ENCODE measurements at places on chromosomes 16 and 17.
A peak's percentile ranks its signal among the peaks of the same experiment; 100 is the strongest.

DNA sequence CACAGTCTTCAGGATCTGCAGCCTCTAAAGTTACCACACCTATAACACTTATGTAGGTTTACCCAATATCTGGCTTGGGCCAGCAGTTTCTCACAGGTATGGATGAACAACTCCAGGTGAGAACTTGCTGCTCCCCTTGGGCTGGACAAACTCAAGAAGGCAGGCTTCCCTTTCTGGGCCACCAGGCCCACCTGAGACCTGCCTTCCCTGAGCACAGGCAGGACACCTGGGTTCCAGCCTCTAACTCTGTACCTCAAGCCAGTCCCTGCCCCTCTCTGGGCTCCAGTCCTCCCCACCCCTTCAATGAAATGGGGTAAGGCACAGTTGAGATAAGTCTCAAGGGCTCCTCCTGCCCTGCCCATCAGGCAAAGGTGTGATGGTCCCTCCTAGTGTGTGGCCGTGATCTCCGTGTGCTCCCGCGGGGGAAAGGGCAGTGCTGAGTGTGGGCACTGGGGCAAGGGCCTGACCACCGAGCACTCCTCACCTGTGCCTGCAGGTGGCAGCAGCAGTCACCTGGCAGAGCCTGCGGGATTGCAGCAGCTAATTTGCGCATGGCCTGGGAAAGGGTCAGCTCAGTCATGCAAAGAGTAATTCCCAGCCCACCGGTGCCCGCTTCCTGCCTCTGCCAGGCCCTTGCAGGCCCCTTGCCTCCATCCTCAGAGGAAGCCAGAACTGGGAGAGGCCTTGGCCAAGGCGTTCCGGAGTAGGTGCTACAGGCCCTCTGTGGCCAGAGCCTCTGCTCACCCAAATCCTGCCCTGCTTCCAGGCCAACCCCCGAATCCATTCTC is 28.2 kb upstream of the ADGRG1 start:
- DNase-seq = no peak

- DNase-seq = no peak
These were observed 1134.1 kb downstream of the CDH8 start for GRCh38 chr16:60902114-60902513.

DNA sequence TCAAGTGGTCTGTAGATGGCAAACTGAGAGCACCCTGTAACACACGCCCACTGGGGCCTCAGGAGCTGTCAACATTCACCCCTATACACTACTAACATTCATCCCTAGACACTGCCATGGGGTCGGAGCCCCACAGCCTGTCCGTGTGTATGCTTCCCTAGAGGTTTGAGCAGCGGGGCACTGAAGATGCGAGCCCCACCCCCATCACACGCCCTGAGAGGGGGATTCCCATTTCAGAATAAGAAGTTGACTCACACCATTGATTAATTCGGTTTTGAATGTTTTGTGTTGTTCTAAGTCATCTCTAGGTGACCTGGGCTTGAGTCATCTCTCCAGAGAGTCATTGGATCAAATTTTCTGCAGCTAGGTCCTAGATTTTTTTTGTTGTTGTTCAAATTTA is 37.3 kb upstream of the MMD start:
- DNase-seq = peak; percentile 2

DNA sequence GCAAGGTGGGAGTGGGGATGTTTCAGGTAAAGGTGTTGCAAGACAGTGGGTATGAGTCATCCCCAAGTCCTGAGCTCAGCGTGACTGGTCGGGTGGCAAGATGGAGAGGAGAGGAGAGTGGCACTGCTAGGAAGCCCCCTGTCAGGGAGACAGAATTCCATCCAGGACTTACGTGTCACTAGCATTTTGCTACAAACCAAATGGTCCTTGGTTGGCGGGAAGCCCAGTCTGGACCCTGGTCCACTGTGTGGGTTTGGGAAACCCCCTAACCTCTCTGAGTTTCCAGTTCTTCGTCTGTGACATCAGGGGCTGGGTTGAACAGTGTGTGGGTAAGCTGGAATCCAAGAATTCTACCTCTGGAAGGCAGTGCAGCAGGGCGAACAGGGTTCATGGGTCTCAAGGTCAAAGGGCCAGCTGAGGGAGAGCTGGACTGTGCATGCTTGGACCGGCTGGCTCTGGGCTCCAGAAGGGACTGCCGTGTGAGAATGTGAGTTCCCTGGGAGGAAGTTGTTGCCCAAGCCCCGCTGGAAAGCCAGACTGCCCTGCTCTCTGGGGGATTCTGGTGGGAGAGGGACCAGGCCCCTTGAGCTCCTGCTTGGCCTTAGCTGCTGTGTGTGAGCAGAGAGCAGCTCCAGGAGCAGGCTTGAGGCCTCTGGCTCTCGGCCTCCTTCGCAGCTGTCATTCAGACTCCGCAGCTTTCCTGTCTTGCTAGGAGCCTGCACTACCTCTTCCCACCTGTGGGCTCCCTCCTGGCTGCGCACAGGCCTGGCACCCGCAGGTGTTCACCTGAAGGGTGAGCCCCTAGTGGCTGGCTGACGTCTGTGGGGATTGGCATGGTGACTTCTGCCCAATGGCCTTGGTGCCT is 84.6 kb downstream of the NT5M start:
- no peak for DNase-seq

GRCh38 chr16:16033208-16033717 is 83.8 kb downstream of the ABCC1 start:
- DNase-seq = peak; percentile 3

DNA sequence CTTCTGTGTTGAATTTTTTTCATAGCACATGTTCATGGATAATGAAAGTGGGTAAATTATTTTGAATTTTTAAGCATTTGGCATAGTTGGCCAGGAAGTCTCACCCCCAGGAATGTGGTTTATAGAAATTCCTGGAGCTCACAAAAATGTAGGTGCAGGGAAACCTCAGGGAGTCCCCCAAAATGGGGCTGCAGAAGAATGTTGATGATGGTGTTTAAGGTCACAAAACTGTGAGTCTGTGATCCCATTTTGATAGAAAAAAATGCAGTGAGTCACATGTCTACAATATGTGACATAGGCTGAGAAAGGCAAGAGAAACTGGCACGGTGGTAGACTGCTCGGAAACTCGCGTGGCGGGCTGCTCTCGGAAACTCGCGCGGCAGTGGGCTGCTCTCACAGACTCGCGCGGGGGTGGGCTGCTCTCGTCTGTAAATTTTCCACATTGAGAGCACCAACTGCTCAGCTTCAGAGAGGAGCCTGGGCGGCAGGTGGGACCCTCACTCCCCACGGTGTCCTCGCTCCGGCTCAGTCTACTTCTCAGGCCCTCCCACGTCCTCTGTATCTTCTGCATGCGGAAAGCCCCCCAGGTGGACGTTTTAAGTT is 18.7 kb upstream of the MC1R start:
- no peak for DNase-seq

- no peak for DNase-seq
These were observed 21.7 kb downstream of the SPHK1 start for GRCh38 chr17:76405967-76406647.

DNA sequence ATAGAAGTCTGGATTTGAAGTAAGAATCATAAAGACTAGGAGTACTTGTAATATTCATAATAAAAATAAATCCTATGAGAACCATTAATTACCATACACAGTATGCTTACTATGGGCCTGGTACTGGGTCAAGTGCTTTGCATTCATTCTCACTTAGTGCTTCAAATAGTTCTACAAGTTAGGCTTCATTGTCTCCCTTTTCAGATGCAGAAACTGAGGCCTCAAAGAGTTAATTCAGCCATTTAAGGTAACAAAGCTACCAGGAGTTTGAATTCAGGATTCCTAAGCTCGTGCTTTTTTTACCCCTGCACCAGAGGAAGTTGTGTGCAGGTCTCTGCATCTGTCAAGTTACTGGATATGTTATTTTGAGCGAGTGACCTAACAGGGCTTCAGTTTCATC is 1098.4 kb upstream of the EEF2KMT start:
- DNase-seq = no peak

DNA sequence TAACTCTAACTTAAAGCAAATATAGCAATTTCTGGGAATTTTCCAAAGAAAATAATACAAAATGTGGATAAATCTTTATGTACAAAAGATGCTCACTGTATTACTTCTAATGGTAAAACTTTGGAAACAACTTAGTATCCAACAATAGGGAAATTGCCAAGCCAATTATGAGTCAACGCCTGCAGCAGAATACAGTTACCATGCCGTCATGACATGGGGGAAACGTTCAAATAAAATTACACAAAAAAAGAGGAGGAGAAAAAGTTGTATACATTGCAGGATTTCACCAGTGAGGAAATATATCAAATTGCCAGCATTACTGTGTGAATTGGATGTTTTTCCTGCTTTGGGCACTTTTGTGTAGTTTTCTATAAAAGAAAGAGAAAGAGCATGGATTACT is 469.6 kb downstream of the SOX9 start:
- DNase-seq = no peak

DNA sequence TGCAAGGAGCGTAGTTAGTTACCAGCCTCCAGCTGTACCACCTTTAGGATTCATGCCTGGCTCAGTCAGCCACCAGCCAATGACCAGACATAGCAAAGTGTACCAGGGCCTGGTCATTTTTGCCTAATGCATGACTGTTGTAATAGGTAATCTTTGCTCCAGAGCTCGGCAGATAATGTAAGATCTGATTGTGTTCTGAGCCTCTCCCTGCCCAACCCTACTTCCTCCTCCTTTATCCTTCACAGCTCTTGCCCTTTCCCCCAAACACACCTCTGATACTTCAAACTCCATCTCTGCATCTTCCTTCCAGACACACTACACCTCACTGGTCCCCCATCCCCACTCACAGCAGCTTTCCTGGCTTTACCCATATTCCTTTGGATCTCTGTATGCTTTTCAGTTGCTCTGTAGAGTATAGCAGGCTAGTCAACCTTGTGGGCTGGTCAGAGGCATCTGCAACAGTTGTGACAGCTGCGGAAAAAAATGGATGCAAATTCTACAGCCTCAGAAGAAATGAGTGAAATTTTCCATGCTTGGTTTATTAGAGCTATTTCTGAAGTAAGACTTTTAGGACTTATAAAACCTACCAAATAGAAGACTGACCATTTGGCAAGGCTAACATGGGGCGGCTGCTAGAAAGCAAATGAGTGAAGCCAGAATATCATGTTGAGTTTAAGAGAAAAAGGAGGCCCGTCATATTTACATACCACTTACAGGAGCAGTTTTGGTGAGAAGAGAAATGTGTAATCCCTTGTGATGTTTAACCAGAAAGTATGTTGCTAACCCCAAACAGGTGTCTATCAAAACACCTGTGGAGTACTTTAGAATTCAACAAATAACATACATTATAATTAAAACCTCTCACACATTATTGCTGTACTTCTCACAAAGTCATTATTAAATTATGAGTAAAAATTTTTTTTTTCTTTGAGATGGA is 19.9 kb upstream of the C16orf87 start:
- DNase-seq = no peak

DNA sequence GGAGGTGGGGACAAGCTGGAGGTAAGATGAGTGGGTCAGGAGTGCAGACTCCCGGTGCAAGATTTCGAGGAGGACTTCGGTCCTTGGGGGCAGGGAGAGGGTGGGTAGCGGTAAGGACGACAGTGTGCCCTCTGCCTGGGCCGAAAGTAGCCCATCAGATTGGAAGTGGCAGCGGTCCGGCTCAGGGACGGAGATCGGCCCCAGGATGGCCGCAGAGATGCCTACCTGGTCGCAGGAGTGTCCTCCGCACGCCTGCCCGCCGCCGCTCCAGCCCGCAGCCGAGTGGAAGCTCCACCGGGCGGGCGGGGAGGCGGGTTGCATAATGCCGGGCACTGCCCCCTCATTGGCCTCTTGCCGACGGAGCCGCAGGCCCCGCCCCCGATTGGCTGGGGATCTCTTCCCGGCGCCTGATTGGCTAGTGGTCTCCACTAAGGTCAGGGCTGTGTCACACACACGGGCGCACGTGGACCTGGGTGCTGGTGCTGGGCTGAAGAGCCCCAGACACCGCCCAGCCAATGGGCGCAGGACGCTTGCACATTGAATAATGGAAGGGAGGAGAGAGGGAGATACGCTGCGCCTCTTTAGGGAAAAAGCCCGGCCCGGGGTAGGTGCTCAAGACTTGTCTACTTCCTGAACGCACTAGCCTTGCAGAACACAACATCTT is at the start of gene PER1:
Gene PER1, minus strand, starts transcription at position 293 of the 664 bp plus-strand sequence. CDS start 1,698 bp downstream, outside the sequence.
- peak; percentile 80 for DNase-seq

GRCh38 chr17:66399441-66399840 is 97.0 kb downstream of the PRKCA start:
- no peak for DNase-seq

GRCh38 chr16:78749745-78750268 is 650.4 kb downstream of the WWOX start:
- no peak for DNase-seq

DNA sequence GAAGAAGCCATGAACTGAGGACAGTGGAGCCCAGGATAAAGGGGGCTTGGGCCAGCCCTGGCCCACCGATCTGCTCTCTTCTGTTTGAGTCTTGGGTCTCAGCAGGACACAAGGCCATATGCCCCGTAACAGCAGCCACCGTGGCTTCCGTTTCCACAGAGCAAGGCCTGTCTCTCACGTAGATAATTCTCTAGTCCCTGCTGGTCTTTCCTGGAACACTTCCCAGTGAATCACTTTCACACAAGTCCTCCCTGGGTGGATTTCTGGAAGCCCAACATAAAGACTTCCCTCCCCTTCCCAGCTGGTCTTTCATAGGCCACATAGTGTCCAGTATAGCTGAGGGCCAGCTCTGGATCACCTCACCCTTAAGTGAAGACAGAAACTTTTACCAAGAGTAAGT is 19.9 kb upstream of the C16orf78 start:
- no peak for DNase-seq

DNA sequence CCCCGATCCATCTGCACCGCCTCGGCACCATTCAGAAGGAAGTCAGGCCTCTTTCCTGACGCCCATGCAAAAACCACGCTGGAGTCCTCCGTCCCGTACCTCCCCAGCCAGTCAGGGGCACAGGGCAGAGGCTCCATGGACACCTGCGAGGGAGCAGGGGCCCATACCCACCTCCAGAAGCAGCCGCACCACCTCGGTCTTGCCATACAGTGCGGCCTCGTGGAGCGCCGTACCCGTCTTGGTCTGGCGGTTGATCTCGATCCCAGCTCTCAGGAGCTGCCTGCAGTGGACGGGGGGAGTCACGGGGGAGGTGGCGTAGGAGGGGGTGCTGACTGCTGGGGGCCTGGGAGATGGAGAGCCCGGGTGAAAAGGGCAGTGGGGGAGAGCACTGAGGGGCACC is 9.2 kb downstream of the CASKIN2 start:
- no peak for DNase-seq

DNA sequence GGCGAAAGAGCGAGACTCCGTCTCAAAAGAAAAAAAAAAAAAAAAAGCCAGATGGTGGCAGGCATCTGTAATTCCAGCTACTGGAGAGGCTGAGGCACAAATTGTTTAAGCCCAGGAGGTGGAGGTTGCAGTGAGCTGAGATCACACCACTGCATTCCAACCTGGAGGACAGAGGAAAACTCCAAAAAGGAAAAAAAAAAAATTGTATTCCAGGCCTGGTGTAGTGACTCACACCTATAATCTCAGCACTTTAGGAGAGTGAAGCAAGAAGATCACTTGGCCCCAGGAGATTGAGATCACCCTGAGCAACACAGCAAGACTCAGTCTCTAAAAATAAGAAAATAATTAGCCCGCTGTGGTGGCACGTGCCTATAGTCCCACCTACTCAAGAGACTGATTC is 20.1 kb downstream of the HBQ1 start:
- DNase-seq = no peak

- DNase-seq = no peak
These were observed 131.5 kb upstream of the MON1B start for GRCh38 chr16:77059446-77059845.
